A549 treated with ZK216348 at 1 μM for 4 hours (cell line): ENCODE measurements at places on chromosomes 3 and 15. TPM values are rescaled to one million over a fixed set of nuclear protein-coding genes. Genes with fewer than 3 reads are reported as not detected.

The TIGIT gene
- not detected in 5 replicates for total RNA-seq

The GATM gene
- total RNA-seq = 1.8 to 4.2 TPM (median 2.2 TPM) in 5 replicates

The RHOV gene
- 4.7 to 6.1 TPM (median 5.1 TPM) in 5 replicates for total RNA-seq

The SLC25A26 gene
- total RNA-seq = 17.0 to 19.3 TPM (median 17.8 TPM) in 5 replicates

The B3GALNT1 gene
- 0.15 to 0.21 TPM (median 0.16 TPM) in 4 of 5 replicates, not detected in the other for total RNA-seq

The NDN gene
- total RNA-seq = 0.07 to 0.28 TPM (median 0.19 TPM) in 3 of 5 replicates, not detected in the others

The HCLS1 gene
- total RNA-seq = 0.11 to 0.19 TPM (median 0.18 TPM) in 3 of 5 replicates, not detected in the others
